ENCODE measurements at places on chromosomes 2 and 18.

DNA sequence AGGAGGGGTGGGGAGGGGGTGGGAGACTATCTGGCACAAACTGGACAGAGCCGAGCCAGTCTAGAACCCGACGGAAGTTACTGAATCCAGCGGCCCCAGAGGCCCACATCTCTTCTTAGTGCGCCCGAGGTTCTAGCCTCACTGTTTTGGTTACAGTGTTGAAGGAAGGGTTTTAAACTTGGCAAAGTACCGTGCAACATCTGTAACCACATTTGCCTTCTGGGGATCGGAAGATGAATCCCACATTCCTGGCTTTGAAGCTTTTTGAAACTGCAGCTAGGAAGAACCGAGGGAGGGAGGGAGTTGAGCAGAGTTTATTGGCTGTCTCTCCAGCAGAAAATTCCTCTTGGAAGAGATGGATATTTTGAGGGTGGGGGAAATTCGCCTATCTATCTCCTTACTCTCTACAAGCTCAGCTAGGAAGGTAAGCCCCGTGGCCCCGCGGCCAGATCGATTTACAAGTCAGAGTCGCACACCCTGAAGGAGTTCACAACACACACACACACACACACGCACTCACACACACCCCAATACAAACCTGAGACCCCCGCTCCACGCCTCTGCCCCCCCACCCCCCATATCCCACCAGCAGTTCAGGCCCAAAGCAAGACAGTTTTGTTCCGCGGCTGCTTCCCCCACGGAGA is 1.0 kb downstream of the ACVR1 start:
- DNase-seq: no peak

GRCh38 chr2:158879229-158879903 is 84.2 kb downstream of the DAPL1 start:
- no peak for DNase-seq

DNA sequence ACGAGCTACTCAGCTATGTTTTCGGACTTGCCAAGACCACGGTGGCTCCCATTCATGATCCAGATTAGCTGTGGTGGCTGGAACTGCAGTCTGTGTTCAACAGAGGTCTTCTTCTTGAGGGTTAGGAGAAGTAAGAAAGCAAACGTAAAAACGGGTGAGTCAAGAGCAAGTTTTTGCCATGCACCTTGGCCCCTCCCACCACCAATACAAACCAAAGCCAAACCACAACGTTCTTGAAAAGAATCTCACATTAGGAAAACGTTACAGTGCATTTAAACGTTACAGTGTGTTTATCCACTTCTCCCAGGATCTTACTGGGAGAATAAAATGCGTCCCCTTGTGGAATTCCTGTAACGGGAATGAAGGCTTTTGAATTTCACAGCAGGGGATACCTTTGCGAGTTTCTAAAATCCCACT is 725 bp downstream of the FBXO48 start:
- DNase-seq: no peak

- DNase-seq: no peak
Observed at GRCh38 chr2:19357402-19358241, 801 bp downstream of the OSR1 start.

- DNase-seq: no peak
Observed at GRCh38 chr2:18924886-18925285, 335.5 kb upstream of the NT5C1B start.

DNA sequence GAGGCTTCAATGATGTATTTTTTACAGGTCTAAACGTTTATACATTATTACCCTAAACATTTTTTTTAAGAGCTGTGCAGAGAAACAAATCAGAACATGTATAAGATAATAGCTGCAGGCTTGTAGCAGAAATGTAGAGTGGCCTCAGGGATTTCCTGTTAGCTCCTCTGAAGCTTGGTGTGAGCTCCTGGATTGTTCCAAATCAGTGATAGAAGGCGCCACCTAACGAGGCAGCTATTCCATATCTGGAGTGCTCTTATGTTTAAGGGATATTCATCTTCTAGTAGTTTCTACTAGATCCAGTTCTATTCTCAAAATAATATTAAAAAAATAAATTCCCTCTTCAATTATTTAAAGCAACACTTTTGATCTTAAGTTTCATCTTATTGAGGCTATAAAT is 93.1 kb downstream of the LRP1B start:
- DNase-seq: no peak
